BJ (cell line): ENCODE measurements at places on chromosomes 7 and 10.

- no peak for DNase-seq
Measured at GRCh38 chr10:67261300-67261797, 335.5 kb downstream of the LRRTM3 start.

DNA sequence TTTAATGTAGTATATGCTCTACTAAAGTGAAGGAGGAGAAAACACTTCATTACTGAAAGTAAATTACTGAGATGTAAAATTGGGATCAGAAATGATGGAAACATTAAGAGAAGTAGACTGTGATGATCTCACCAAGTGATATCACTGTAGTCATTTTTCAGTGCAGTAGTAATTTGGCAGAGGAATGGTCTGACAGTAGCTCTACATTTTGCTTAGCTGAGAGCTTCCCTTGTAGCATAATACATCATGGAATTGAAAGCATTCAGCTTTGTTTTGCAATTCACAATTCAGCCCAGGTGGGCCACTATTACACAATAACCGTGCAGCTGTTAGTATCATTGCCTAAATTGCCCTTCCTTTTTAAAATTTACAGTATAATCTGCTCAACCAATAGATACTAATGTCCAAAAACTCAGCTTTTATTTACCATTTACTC is 19.4 kb upstream of the CABCOCO1 start:
- DNase-seq = peak; percentile 64

DNA sequence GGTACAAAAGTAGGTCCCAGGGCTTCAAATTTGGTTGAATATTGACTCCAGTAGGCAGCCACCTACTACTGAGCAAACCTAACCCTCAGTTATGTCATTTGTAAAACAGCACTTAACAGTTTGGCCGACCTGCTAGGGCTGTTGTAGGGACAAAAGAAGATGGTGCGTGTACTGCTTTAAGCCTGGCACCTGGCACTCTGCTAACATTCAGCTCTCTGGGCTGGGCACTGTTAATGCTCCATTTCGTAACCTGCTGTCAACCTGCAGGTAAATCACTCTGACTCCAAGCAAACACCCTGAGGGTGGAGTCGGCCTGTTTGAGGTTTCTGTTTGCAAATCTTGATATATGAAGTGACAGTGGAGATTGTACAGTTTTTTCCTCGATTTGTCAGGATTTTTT is 7.2 kb downstream of the ZKSCAN1 start:
- DNase-seq = no peak

DNA sequence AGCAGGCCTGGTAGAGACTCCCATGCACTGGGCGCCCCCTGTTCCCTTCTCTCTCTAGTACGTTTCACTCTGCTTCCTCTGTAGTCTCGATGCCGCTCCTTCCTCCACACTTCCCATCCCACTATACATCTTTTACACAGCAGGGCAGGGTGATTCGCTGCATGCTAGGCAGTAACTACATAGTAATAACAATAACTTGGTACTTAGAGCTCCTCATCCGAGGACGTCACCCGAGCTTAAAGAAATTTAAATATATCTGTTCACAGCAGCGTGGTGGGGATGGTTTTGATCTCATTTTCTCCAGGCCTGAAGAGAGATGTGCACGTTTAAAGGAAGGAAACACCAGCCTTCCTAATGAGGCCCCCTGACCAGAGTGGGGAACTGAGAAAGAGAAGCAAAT is 276.9 kb downstream of the SKAP2 start:
- DNase-seq = no peak

DNA sequence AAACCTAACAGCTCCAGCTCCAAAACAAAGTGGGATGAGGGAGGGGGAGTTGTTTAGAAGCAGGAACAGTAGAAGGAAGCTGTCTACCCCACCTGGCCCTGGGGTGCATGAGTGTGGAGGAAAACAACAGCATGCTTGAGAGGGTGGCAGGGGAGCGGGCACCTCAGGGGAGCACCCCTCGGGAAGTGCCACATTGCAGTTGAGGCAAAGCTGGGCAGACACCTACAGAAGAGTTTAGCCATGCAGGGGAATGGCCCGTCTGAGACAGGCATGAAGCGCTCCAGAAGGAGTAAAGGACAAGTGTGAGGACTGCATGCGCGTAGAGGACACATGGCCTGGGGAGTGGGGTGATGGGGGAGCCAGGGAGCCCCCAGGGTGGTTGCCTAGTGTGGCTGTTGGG is 18.1 kb downstream of the CHAT start:
- no peak for DNase-seq

DNA sequence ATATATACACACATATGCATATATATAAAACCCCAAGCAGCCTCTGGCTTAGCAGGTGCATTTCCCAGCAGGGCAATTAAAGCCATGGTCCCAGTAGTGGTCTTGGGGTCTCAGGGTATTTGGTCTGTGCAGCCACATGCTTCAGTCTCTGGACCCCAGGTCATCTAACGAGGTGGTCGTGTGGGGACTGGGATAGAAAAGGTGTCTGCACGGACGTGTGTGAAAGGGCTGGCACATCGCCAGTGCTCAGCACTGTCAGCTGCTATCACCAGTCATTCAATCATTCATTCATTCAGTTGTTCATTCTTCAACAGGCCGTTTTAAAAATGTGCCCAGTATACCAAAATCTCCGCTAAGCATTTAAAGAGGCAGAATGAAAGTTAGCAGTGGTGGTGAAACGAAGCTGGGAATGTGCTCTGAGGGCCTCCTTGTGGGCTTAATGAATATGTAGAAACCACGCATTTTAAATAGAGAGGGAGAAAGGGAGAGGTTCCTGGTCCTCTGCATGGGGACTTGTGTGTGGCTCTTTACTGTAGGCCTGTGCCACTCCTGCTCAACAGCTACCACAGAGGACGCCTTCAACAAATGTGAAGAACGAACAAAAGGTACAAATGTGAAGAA is 170.4 kb downstream of the EGFR start:
- DNase-seq = no peak

DNA sequence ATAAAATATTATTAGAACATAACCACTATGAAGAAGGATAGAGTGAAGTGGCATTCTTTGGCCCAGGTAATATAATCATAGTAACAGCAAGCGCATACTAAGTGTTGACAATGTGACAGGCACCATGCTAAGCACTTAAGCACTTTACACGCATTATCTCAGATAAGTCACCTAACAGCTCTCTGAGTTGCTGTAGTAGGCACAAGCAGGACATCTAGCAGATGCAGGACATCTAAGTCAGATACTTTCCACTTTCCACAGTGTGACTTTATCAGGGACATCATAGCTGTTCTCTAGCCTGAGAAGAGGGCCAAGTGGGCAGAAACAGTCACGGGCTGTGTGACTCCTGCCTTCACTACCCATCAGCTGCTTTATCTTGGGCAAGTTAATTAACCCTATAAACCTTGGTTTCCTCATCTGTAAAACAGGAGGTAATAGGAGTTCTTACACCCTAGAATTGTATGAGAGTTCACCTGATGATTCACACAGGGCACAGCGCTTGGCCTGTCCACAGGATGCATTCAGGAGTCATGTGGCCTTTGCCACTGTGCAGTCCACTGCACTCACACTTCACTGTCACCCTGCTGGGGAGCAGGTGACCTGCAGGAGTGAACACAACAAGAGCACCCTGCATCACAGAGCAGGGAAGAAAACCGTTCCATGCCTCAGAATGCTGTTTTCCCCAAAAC is 12.5 kb downstream of the LIPA start:
- no peak for DNase-seq

GRCh38 chr10:97823734-97824133 is 25.9 kb upstream of the GOLGA7B start:
- no peak for DNase-seq

GRCh38 chr7:101578552-101578951 is 50.5 kb downstream of the MYL10 start:
- no peak for DNase-seq

DNA sequence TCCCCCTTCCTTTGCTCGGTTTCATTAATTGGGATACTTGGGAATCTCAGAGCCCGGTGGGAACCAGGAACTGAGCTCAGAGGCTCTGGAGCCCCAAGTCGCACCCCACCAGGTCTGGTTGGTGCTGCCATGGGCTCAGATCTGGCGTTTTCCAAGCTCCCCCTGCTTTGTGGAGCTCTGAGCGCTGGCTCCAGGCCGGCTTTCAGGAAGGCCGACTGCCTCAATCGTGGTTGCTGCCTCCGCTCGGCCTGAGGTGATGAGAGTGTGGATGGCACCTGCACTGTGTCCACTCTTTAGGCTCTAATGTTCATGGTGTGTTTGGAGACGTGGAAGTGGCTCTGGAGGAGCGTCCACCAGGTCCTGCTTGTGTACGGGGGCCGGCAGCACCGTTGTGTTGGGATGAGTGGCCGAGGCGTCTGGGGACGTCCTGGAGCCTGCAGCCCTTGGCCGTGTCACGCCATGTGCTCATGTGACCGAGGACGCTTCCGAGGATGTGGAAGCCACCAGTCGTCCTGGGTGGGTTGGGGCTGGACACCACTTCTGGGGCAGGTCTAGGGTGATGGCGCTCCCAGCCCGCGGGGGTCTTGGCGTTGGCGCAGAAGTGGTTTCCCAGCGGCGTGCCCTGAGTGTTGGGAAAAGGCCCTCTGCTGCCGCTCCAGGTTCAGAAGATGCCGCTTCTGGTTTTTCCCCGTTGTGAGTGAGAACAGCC is 8.2 kb downstream of the INPP5A start:
- no peak for DNase-seq

DNA sequence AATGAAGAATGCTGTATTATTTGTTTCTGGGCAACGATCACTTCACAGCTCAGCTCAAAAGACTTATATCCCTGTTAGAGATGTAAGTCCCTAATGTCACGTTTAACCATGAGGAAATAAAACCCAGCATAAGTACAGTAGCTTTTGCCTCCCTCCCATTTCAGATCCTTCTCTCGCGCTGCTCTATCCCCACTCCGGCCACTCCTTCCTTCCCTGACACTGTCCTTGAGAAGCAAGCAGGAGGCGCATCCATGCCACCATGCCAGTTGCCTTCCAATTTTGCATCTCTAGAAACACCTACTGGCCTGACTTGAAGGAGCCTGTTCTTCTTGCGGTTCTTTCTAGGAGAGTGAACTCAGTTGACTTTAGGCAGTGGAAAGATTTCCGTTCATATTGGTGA is 1.2 kb downstream of the FAM180A start:
- no peak for DNase-seq

- no peak for DNase-seq
Measured at GRCh38 chr7:8387551-8388256, 45.7 kb upstream of the NXPH1 start.

DNA sequence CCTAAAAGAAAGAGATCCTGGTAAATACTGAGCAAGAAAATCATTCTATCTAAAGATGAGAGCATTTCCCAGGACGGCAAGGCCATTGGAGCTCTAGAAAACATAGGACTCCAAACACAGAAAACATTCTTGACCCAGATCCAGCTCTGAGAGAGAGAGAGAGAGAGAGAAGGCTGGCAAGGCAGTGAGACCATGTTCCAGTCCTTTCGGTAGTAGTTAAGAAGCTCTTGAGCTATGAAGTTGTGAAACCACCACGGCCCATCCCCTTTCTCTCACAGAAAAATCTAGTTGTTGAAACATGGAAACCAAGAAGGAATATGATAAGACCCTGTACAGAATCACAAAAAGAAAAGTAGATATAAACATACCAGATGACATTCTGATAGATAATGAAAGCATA is 212.4 kb upstream of the NPSR1 start:
- DNase-seq = no peak

- no peak for DNase-seq
Measured at GRCh38 chr10:58780476-58780875, 267.8 kb downstream of the BICC1 start.

DNA sequence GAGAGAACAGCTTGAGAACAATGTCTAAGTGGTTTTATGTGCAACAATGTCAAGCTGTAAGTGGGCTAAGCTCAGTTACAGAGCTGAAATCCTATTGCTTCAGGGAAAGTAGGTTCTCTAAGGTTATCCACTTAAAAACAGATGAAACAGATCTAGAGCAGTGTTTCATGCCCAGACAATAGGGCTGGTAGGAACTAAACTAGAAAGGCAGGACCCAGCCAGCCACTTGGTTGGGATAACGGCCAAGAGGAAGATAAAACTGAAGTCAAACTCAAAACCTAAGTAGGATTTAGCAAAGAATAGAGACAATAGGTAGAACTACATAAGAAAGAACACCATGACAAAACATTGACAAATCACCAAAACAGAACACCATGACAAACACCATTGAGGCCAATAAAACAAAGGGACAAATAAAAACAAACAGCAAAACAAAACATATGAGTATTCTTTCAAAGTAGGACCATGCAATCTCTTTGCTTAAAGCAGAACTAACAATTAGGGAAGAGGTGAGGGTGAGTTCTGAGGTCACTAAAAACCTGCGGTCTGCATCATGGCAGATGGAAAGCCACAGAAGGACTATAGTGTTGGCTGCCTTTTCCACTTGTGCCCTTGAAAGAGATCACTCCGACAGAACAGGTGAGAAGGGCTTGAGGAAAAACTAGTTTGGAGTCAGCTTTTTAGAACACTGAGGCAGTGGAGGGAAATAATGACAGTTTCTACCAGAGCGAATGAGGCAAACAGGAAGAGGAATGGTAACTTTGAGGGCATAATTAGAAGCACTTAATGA is 81.0 kb downstream of the HGF start:
- DNase-seq = no peak

DNA sequence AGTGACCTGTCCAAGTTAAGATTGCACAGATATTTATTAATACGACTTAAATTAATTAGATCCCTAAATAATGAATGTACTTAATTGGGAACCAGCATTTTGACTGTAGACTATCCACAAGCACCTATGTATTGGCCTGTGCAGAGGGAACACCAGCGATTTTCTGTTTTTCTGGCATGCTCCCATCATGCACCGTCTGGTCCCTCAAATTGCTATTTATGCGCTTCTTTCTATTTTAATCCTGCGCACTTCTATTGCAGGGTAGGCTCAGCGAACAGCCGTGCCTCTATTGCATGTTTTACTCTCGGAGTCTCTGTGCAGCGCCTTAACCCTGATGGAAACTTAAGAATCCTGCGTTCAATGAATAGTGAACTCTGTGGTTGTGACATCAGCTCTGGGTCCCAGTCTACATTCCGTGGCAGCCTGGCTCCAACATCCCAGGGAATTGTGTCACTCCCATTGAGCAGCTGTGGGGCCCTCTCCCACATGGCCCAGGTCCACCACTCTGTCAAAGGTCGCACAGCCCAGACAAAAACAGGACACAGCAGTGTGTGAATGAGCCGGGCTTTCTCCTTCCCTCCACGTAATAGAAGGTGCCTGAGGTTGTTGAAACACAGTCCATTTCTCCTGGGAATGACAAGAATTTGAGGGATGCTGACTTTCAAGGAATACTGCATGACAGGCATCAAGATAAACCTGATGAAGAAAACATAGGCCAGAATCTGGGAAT is 239.7 kb upstream of the KLF6 start:
- no peak for DNase-seq

DNA sequence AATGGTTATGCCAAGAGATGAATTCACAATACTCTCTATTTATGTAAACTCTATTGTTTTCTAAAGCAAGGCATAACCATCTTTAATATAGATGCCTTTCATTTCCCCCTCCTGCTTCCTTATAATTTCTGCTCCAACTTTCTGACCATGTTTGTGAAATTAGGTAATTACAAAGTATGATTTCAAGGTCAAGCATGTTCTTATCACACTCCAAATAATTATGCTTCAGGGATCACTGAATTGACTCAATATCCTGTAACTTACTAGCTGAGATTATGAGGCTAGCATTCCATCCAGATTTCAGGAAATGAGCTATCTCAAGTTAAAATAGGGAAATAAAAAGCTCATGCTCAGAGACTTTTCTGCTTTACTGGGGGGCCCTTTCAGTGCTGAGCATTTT is 655.9 kb upstream of the IGFBP3 start:
- DNase-seq = no peak
